A549 treated with RU486 at 1 μM for 4 hours (cell line): ENCODE measurements at places on chromosomes 2 and 18. TPM values are rescaled to one million over a fixed set of nuclear protein-coding genes. Genes with fewer than 3 reads are reported as not detected.

Gene WDR7
- total RNA-seq = 2.7 to 3.5 TPM (median 3.3 TPM) in 5 replicates

Gene VIT
- not detected in 5 replicates for total RNA-seq

Gene IGFBP5
- 0.14 to 0.32 TPM (median 0.29 TPM) in 5 replicates for total RNA-seq

Gene TMEM247
- not detected in 5 replicates for total RNA-seq
